ENCODE measurements at places on chromosomes 11 and 22. TPM values are rescaled to one million over a fixed set of nuclear protein-coding genes. Genes with fewer than 3 reads are reported as not detected.

OR6A2 gene
- total RNA-seq, result 0.22 TPM

LINC01488 gene
- total RNA-seq, result not detected

CECR2 gene
- 6.0 TPM for total RNA-seq

NXPE1 gene
- total RNA-seq, result not detected

PRSS23 gene
- 3.8 TPM for total RNA-seq

KRTAP5-2 gene
- total RNA-seq, result not detected

CCDC87 gene
- 0.39 TPM for total RNA-seq

MMP13 gene
- total RNA-seq, result not detected

MGAT3 gene
- 0.20 TPM for total RNA-seq

RIC3 gene
- total RNA-seq, result not detected

RNF215 gene
- total RNA-seq, result 20.2 TPM

LMNTD2 gene
- 9.5 TPM for total RNA-seq

MS4A6A gene
- total RNA-seq, result 0.52 TPM

CCDC188 gene
- not detected for total RNA-seq

RAB36 gene
- total RNA-seq, result 6.1 TPM

SHISA8 gene
- total RNA-seq, result 13.9 TPM

FOSL1 gene
- total RNA-seq, result 125 TPM

EIF3M gene
- 346 TPM for total RNA-seq

ZBTB16 gene
- total RNA-seq, result 0.30 TPM

C11orf87 gene
- 0.05 TPM for total RNA-seq

RAG1 gene
- 0.54 TPM for total RNA-seq

CPT1B gene
- 35.1 TPM for total RNA-seq

CDC42EP1 gene
- 160 TPM for total RNA-seq

GAS2 gene
- total RNA-seq, result not detected

OR51B4 gene
- 43.7 TPM for total RNA-seq

OR51I1 gene
- 23.1 TPM for total RNA-seq

VWA5A gene
- 5.0 TPM for total RNA-seq

OR5B21 gene
- total RNA-seq, result not detected

KRTAP5-3 gene
- not detected for total RNA-seq

CCDC89 gene
- total RNA-seq, result 0.22 TPM

ATG16L2 gene
- total RNA-seq, result 15.2 TPM

TKFC gene
- 156 TPM for total RNA-seq

MPEG1 gene
- 0.07 TPM for total RNA-seq

CD3E gene
- 0.79 TPM for total RNA-seq
